Left lobe of liver (tissue), 2 donors: ENCODE measurements at places on chromosomes 3 and 15. TPM values are rescaled to one million over a fixed set of nuclear protein-coding genes. Genes with fewer than 3 reads are reported as not detected.
A peak's percentile ranks its signal among the peaks of the same experiment; 100 is the strongest.

The CNTN6 gene
- total RNA-seq: not detected

DNA sequence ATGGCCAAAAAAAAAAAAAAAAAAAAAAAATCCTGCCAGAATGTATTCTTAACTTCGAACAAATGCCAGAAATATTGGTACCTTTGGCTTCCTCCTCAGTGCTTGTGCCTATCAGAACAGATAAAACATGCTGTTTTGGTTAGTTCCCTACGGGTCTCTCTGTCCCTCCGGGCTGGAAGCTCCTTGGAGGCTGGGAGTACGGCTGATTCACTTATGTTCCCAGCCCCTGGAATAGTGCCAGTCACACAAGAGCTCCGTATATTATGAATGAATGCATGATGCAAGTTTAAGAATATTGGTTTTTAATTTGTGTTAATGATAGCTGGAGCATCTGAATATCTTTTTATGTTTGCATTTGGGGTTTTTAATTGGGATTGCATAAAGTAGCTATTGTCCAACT lies 44.0 kb downstream of the NR2F2 start:
- no peak for DNase-seq

GRCh38 chr15:26971271-26972018 lies 464 bp downstream of the GABRG3 start:
- DNase-seq: no peak

- no peak for DNase-seq
These were observed 6.3 kb upstream of the ANPEP start for GRCh38 chr15:89820666-89821611.

GRCh38 chr3:126112531-126113237 lies 28.8 kb upstream of the SLC41A3 start:
- DNase-seq: peak; percentile 41
